ENCODE measurements at places on chromosomes 5 and 9.

- no peak for DNase-seq
These were observed 194.8 kb downstream of the SYK start for GRCh38 chr9:90996154-90997065.

GRCh38 chr5:39774605-39775004 lies 349.8 kb upstream of the DAB2 start:
- DNase-seq = no peak

GRCh38 chr9:113910036-113910639 lies 34.0 kb downstream of the ZNF618 start:
- DNase-seq = no peak

DNA sequence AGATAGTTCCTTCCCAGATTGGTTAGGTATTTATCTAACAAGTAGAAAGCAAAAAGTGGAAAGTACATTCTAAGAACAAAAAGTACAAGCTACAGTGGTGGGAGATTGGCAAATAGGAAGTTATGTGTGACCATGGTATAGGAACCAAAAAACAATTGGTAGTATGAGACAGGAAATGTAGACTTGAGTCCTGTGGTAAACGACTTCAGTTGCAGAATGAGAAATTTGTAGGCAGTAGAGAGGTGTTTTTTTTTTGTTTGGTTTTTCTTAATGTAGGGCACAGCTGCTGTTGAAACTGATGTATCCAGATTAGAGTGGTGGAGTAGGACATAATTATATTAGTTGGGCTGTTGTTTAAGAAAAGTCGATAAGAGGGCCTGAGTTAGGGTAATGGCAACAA lies 72.0 kb downstream of the CCNH start:
- no peak for DNase-seq

DNA sequence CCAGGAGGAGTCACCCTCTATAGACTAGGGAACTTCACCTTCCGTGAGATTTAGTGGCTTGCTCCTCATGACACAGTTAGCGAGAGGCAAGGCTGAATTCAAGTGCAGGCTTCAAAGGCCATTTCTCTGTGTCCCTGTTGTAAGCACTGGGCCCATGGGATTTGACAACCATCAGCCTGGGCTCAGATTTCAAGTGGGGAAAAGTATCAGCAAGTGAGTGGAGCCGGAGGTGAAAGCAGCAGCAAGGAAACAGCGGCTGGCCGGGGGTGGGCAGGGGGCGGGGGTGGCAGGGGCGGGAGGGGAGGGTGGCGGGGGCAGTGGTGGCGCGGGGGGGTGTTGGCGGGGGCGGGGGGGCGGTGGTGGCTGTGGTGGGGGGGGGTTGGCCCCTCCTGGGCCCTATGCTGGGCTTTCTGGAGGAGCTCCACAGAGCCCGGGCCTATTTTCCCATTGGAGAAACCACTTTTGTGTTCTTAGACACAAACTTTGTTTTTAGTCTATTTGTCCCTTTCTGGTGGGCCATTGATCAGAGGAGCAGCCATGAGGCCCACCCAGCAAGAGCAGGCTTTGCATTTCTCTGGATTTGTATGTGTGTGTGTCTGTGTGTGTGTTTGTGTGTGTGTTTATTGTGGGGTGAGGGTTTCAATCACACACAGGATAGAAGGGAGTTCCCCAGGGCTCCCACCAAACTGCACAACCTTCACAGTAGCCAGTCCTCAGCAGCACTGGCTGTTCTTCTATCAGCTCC lies 165.4 kb upstream of the RAI14 start:
- no peak for DNase-seq

DNA sequence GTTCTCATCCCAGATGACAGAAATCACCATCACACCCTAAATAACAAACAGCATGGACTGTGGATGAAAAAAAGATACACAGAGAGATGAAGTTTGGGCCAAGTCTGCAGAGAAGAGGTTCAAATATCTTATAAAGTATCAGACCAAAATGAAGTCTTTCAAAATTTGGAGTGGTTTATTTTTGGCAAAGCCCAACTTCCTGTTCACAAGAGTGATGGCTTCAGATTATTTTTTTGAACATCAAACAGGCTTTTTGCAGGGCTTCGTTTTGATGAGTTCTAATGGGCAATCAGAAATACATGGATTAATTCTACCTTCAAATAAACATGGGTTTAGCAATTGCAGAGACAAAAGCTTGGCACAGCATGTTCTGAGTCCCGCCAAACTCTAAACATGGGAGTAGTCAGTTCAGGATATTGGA lies 378.2 kb upstream of the RPS23 start:
- no peak for DNase-seq

- no peak for DNase-seq
These were observed 141.8 kb downstream of the UNC13B start for GRCh38 chr9:35303567-35303966.

GRCh38 chr9:113011911-113012381 lies at the start of gene ZNF883:
ZNF883 (minus strand) TSS chr9:113012192.
- DNase-seq = peak; percentile 77

GRCh38 chr5:72723581-72723980 lies 92.9 kb upstream of the TNPO1 start:
- DNase-seq = no peak

- DNase-seq = no peak
These were observed 61.3 kb downstream of the WDR36 start for GRCh38 chr5:111153483-111153882.

DNA sequence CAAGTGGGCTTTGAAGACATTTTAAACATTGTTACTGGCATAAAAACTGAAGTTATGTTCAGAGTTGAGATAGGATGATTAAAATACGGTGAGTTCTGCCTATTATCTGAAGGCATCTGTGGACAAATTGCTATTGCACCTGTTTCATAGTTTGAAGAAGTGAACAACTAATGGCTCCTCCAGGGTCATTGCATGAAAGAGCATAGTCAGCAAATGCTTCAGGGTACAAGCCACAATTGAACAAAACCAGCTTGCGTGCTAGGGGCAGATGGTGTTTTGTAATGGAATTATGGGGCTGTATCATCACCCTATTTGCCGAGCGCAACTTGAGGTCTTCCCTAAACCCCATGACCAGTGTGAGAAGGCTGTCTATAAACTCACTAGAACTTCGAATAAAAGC lies 369.1 kb downstream of the MTRR start:
- DNase-seq = no peak

- DNase-seq = no peak
These were observed 2.0 kb downstream of the MAML1 start for GRCh38 chr5:179734536-179735164.

DNA sequence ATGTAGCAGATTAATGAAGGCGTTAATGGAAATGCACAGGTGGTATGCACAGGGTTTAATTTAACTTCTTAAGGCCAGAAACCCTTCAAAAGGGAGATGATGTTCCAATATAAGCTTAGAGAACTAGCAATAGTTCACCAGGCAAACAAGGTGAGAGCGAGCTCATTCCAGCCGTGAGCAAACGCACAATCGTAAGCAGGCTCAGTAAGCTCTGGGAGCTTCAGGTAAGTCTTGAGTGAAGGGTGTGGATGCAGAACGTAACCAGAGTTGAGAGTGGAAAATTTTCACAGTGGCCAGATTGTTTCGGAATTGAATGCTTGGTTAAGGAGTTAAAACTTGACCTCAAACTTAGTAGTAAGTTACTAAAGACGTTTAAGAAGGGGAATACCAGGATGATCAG lies 5.7 kb downstream of the EQTN start:
- DNase-seq = no peak

GRCh38 chr9:85040821-85041465 lies 371.4 kb downstream of the NTRK2 start:
- DNase-seq = no peak

DNA sequence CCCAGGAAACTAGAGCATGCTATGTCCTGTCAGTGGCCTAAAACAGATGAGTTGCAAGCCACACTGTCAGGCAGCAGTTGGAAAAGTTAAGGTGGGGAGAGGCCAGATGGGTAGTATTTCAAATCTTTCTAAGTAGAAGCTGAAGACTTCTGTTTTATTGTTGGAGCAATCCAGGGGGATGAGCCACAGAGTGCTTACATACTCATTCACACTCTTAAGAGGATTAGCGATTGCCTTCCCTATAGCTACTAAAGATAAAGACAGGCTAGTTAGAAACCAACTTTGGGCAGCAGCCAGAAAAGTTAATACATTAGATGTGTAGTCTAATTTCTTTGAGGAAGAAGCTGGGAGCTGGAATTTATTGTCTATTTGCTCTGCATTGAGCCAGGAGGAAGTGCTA lies 61.7 kb upstream of the ELAVL2 start:
- no peak for DNase-seq

DNA sequence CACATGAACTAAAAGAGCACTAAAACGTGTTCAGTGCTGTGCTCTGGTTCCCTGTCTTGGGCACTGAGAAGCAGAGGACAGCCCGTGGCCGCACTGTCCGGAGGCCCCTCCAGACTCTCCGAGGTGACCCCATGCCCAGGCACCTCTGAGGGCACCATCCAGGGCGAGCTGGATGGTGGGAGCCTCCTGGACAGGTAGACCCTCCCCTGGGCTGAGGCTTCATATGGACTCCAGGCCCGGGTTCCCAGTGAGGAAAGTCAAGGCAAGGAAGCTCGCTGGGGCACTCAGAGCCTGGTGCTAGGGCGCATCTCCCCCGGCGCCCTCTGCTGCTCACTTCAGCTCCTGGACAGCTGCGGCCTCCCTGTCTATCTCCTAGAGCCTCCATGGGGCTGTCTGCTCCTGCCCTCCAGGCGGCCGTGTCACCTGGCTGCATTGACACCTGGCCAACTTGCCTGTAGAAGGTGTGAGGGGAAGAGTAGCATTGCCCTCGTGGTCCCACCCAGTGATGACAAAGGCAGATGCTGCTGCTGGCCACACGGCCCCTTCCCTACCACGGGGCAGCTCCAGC lies 178.2 kb upstream of the IRX1 start:
- DNase-seq = no peak

GRCh38 chr9:110180511-110181434 lies 27.2 kb downstream of the C9orf152 start:
- no peak for DNase-seq

DNA sequence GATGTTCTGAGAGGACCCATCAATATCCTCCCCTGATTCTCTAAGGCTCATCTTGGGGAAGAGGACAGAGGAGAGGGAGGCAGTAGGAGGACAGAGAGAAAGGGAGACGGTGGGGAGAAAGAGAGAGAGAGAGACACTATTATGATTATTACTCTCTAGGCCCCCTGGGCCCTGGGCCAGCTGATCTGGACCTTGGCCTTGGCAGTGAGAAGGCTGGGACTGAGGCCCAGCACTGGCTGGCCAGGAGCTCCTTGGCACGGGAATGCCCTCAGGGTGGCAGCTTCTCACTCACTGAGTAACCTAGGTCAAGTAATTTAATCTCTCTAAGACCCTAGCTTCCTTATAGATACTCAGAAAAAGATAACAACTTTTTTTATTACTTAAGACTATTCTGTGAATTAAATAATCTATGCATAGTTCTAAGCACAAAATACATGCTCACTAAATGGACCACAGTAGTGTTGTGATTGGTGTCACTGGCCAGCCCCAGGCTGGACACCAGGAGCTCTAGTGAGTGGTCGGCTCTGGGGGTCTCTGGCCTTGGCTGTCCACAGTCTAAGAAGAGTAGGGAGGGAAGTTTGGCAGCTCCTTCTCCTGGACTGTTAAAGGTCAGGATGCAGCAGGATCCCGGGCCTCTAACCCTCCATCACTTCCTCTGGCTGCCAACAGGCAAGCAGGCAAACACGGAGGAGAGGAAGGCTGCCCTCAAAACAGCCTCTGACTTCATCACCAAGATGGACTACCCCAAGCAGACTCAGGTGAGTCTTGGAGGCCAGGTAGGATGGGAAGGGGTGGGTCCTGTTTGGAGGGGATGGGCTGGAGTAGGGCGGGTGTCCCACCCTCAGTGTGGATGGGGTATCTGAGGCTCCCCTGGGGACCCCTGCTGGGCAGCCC lies 50.0 kb downstream of the GSN start:
- peak; percentile 49 for DNase-seq

DNA sequence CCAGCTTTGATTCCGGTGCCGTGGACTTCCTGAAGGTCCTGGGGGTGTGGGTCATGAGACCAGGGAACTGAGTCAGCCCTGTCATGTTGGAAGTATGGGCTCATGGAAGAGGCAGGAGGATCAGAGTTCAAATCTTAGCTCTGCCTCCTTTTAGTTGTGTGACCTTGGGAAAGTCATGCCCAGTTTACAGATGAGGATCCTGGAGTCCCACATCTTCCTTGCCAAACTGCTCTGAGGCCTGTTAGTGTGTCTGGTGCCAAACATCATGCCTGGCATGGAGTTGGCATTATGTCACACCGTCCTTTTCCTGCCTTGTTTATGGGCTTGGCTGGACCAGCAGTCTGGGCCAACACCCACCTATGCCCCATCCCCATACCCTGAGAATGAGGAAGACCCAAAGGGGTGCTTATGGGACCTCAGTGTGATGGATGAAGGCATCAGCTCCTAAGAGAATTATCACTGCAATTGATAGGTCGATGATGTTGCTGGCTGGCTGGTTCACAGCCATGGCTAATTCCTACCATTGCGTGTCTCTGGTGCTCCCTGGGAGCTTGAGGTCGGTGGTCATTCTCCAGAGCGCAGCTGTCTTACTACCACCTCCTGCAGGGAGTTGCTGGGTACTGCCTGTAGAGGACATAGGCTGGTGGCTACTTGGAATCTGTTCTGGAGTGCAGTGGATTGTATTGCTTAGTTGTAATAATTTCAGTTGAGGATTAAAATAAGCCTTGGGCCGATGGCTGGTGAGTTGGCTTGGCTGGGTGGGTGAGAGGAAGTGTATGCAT lies 140.5 kb upstream of the PITX1 start:
- no peak for DNase-seq

- DNase-seq = no peak
These were observed 444.8 kb downstream of the TLR4 start for GRCh38 chr9:118148990-118149389.

- DNase-seq = no peak
These were observed 337.5 kb downstream of the CDH9 start for GRCh38 chr5:26700759-26701384.

- no peak for DNase-seq
These were observed 226.1 kb downstream of the IRX2 start for GRCh38 chr5:2525351-2525750.

GRCh38 chr5:147431586-147431985 lies 78.3 kb downstream of the DPYSL3 start:
- DNase-seq = no peak

DNA sequence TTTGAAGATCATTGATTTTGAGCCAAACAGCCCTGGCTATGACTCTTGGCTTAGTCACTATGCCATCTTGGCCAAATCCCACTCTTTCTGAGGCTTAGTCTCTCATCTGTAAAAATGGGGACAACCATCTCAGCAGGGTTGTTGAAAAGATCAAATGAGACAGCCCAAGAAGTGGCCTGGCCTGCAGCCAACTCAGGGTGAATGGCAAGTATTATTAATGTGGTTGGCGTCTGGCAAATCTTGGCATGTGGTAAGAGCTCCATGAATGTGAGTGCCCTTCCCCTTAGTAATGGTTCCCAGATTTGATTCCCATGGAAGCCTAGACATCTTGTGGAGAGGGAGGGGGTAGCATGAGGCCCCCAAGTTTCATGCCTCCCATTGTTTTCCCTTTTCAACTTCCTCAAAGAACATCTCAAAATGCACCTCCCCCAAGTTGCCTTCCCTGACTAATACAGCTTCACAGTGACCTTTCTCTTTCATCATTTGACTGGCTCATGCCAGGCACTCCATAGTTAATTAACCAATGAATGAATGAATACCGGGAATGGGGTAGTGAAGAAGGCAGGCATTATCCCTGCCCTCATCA lies 11.8 kb upstream of the TGFBI start:
- DNase-seq = no peak

GRCh38 chr5:124728331-124728967 lies 18.0 kb downstream of the ZNF608 start:
- DNase-seq = no peak

GRCh38 chr9:15157381-15157780 lies 149.6 kb downstream of the TTC39B start:
- DNase-seq = no peak

- DNase-seq = no peak
These were observed 744 bp downstream of the GMCL2 start for GRCh38 chr5:178186427-178186826.

Measured in spleen (tissue), 13 donors.